ENCODE measurements at places on chromosomes 5 and 9.

DNA sequence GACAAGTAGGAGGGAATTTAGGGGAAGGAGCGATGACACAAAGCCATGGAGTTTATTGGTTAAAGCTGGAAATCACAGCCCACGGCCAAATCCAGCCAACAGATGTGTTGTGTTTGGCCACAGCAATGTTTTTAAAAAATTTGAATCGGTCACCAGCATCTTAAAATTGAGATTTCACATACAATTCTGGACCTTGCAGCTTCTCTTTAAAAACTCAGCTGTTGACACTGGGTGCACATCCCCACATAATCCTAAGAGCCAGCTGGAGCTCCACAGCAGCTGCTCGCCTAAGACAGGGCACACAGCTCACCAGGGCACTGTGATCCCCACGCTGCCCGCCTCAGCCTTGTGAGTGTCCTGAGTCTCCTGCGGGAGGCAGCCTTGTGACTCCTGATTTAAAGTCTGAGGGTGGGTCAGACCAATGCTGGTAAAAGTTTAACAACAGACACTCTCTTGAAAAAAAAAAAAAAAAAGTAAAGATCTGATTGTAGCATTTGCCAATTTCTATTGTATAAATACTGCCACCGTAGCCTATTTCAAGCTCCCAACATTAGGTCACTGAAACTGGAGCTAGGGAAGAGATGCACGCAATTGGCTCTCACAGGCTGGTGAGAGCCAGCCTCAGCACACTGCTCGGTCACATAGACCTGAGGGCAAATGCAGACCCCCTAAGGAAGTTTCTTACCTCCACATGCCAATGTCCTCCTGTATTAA lies 124.8 kb downstream of the HSD17B3 start:
- no peak for DNase-seq

- no peak for DNase-seq
Measured at GRCh38 chr5:135814316-135814715, 20.1 kb upstream of the SLC25A48 start.

DNA sequence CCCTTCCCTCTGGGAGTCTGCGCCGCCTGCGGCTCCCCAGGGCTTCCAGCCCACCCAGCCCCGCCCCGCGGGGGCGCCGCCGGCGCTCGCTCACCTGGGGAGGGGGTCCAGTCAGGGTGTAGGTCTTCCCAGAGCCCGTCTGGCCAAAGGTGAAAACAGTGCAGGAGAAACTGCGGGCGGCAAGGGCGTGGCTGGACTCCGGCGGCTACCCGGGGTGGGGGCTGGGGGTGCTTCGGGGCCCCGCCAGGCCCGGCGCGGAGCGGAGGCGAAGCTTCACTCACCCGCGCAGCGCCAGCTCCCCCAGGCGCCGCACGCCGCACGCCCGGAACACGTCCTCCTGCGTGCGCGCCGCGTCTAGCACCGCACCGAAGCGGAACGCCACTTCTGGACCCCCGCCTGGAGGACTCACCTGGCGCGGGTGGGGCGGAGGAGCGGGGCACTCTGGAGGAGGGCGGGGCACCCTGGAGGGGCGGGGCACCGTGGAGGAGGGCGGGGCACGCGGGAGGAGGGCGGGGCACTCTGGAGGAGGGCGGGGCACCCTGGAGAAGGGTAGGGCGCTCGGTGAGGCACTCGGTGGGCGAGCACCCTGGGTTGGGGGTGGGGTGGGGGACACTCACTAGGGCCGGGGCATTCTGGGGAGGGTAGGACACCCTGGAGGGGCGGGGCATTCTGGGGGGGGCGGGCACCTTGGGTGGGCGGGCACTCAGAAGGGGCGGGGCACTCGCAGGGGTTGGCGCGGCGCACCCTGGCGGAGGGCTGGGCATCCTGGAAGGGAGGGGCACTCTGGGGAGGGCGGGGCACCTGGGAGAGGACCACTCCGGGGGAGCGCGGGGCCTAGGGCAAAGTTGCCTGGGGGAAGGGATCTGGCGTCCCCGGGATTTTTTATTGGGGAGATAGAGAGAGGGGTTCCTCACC lies 814 bp downstream of the KIF12 start:
- DNase-seq = no peak

- DNase-seq = no peak
Measured at GRCh38 chr9:114005371-114006154, 72.5 kb downstream of the AMBP start.

DNA sequence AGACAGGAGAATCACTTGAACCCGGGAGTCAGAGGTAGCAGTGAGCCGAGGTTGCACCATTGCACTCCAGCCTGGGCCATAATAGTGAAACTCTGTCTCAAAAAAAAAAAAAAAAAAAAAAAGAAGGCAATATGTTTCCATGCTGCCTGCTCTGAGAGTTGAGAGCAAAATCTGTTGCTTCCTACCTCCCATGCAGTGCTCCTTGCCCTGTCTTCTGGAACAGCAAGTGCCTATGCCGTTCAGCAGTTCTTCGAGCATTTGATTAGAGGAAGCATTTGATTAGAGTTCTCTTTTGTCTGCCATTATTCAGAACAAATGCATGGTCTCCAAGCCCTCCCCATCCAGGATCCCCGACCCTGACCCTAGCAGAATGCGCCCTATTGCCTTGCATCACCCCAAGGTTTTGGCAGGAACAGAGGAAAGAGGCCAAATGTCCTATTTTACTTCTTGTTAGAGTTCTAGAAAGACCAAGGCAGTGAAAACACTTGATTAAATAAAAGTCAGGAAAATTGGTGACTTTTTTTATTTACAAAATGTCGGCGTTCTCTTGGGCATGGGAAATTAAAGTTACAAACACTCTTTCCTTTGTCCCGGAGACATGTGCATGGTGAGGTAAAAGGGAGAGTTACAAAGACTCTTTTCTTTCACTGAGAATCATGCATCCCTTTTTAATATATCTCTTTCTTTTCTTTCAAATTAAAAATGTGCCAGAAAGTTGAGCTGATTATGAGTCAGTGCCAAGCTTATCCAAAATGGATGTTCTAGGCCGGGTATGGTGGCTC lies 27.8 kb upstream of the FSD1L start:
- no peak for DNase-seq

DNA sequence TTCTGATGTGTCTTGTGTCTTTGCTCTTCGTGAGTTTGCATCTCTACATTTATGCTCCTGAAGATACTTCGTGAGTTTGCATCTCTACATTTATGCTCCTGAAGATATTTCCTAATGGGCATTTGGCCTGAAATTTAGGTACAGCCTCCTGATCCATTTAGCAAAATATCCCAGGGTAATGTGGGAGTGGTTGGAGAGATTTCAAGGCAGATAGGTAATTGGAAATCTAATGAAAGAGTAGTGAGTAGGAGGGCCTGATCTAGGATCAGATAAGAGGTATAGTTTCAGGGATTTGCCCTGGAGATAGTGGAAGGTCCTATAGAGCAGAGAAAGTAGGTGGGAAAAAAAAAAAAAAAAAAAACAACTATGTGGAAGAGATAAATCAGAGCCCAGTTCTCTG lies 14.6 kb upstream of the SNX2 start:
- no peak for DNase-seq

DNA sequence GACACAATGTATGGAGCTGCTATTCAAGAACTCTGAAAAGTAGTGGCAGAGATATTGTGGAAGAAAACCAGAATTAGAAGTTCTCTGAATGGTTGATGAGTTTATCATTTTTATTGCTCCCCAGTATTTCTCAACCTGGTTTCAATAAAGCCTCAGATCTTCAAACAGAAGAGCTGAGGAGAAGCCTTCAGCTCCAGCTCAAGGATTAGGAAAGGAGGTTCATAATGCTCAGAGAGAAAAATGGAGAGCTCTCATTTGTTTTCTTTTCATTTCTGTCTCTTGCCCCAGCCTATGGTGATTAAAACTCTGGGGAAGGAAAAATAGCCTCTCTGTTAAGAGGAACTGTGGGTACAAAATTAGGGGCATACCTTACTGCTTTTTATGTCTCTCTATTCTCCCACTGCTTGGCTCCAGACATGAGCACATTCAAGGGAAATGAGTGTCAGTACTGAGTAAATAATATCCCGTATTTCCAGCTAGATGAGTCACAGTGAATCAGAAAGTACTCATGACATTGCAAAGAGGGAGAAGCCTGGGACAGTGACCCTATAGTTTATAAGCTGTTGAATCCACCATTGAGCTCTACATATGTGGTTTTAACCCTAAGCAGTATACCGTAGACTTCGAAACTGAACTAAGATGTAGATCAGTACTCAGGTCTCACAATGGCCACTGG lies 138.1 kb downstream of the EMB start:
- DNase-seq = no peak

DNA sequence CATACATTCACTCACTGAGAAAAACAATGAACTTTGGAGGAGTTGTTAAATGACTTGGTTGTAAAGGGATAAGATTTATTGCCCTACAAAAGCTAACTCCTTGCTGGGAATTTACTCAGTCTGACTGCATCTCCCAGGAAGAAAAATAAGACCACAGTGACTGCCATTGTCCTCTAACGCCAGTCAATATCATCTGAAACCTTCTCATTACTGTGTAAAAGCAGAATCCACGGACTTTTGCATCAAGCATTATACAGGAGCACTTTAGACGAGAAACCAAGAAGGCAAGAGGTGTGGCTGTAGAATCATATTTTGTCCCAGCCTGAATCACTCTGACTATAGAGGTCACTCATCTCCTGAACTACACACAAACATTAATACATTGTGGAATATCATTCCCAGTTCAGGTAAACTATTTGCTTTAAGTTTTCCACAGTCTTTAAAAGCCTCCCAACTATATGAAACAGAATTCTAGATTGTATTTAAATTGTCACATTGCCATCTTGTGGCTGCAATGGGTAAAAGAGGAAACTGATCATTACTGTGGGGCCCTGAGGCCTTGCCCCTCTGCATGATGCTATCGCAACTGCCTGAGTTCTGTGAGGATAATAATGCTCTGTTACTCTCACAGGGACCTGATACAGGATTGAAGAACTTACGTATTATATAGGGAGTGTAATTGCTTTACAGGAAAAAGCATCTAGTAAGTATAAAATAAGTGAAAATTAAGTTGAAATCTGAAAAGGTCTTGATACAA lies 142.9 kb downstream of the SLCO4C1 start:
- DNase-seq = no peak

DNA sequence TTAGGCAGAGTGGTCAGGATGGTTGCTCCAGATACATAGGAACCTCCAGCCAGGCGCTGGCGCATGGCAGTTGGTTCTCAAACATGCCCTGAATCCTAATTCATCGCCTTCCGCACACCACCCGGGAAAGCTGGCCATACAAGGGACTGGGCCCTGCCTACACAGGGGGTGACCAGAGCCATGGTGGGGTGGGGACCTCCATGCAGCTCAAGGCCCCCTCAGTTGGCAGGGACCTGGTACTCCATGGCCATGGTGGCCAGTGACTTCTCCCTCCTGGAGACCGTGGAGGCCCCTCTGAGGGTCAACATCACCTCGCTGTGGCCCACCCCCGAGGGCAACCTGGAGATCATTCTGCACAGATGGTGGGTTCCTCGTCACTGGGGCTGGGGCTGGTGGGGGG lies 26.8 kb downstream of the PAEP start:
- no peak for DNase-seq

DNA sequence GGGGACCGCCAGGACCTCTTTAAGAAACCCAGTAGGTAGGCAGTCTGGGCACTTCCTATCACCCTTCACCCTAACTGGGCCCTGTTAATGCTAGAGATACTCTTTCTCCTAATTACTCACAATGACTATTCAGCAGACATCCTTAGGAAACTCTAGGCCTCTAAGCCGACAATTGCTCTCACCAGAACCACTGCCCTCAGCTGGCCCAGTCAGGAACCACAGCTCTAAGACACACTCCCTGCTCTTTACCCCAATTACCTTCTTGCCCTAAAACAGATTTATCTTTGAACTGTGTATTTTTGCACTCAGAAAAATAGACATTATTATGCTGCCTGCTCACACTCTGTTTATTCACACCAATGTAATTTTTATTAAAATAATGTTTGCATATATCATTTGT lies 432.6 kb upstream of the SLC30A5 start:
- no peak for DNase-seq

DNA sequence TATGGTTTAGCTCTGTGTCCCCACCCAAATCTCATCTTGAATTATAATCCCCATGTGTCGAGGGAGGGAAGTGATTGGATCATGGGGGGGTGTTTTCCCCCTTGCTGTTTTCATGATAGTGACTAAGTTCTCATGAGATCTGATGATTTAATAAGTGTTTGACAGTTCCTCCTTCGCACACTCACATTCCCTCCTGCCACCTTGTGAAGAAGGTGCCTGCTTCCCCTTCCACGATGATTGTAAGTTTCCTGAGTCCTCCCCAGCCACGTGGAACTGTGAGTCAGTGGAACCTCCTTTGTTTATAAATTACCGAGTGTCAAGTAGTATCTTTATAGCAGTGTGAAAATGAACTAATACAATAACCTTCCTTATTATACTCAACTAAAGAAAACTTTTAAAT lies 24.3 kb upstream of the TEX10 start:
- DNase-seq = no peak

DNA sequence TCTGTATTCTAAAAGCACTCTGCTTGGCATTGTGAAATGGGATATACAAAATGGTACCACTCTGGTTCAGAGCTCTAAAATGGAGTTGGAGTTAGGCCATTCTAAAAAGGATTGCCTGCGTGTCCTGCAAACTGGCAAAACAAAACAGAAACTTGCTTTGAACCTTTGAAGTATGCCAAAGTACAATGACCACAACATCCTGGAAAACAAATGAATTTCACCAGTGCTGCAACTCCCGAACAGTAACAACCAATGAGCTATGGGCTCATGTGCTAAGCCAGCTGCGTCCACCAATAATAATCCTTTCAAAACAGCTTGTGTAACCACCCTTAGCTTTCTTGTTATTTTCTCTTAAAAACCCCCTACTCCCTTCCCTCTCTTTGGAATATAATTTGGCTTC lies 88.4 kb upstream of the CXCL14 start:
- no peak for DNase-seq

- DNase-seq = no peak
Measured at GRCh38 chr9:133683586-133684120, 47.5 kb downstream of the DBH start.

DNA sequence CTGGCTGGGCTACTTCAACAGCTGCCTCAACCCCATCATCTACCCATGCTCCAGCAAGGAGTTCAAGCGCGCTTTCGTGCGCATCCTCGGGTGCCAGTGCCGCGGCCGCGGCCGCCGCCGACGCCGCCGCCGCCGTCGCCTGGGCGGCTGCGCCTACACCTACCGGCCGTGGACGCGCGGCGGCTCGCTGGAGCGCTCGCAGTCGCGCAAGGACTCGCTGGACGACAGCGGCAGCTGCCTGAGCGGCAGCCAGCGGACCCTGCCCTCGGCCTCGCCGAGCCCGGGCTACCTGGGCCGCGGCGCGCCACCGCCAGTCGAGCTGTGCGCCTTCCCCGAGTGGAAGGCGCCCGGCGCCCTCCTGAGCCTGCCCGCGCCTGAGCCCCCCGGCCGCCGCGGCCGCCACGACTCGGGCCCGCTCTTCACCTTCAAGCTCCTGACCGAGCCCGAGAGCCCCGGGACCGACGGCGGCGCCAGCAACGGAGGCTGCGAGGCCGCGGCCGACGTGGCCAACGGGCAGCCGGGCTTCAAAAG lies 36.9 kb upstream of the TTC1 start:
- DNase-seq = no peak

DNA sequence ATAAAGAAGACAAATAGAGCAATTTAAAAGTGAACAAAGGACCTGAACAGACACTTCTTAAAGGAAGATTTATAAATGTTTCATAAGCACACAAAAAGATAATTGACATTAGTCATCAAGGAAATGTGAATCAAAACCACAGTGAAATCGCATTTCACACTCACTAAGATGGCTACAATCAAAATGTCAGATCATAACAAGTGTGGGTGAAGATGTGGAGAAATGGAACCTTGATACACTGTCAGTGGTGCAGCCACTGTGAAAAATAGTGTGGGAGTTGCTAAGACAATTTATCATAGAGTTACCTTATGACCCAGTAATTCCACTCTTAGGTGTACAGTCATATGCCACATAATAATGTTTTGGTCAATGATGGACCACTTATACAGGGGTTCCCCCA lies 54.5 kb upstream of the HTR4 start:
- DNase-seq = no peak

All from stimulated activated CD8-positive, alpha-beta memory T cell treated with anti-CD3 and anti-CD28 coated beads, Interleukin-7, amount 100 ng/mL, for 1 hour (primary cell).